Colonic mucosa (tissue), 4 donors: ENCODE measurements at places on chromosomes 16 and 17. TPM values are rescaled to one million over a fixed set of nuclear protein-coding genes. Genes with fewer than 3 reads are reported as not detected.

GRCh38 chr17:11813871-11814270 lies 183.4 kb downstream of the ZNF18 start:
- DNase-seq: no peak

ITGAD gene
- total RNA-seq: 0.05 TPM

DNA sequence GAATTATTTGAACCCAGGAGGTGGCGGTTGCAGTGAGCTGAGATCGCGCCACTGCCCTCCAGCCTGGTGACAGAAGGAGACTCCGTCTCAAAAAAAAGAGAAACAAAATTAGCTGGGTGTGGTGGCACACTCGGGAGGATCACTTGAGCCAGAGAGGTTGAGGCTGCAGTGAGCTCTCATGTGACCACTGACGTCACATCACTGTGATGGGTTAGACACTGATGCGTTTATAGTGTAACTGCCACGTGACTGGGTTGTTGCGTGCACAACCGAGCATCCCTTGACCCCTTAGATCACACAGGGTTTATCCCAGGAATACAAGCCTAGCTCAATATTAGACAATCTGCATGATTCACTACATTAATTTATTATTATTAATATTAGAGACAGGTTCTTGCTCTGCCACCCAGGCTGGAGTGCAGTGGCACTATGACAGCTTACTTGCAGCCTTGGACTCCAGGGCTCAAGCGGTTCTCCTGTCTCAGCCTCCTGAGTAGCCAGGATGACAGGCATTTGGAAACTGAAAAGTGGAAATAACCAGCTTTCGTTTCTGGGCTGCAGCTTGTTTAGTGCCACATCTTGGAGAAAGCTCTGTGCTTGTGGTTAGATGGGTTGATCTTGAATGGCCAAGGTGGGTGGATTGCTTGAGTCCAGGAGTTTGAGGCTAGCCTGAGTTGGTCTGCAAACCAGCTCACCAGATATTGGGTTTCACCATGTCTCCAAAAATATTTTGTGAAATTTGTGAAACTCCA lies 26.4 kb upstream of the ABR start:
- no peak for DNase-seq

GRCh38 chr17:34275881-34276280 lies 5.9 kb downstream of the CCL7 start:
- no peak for DNase-seq

DNA sequence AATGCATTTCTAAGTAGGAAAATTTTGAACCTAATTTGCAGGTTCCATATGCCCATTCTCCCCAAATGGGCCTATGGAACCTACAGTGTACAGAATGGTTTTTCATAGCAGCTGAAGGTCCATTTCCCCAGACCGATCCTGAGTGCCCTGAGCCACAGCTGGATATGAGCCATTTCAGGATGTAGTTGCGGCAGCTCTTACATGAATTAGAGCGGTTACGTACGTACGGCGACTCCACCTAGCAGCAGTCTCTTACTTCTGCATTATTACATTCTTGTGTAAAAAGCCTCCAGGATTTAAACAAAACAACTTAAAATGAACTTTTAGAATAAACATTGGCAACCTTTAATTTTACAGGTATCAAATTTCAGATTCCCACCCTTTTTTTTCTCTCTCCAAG lies 225.3 kb downstream of the SNX29 start:
- no peak for DNase-seq

- peak; percentile 75 for DNase-seq
Observed at GRCh38 chr17:46003907-46004748, 5.1 kb downstream of the STH start.

- no peak for DNase-seq
Observed at GRCh38 chr17:73801455-73802100, 157.3 kb upstream of the SDK2 start.

CCL7 gene
- not detected for total RNA-seq

GRCh38 chr17:34408439-34408838 lies 45.4 kb upstream of the CCL1 start:
- DNase-seq: no peak

DNA sequence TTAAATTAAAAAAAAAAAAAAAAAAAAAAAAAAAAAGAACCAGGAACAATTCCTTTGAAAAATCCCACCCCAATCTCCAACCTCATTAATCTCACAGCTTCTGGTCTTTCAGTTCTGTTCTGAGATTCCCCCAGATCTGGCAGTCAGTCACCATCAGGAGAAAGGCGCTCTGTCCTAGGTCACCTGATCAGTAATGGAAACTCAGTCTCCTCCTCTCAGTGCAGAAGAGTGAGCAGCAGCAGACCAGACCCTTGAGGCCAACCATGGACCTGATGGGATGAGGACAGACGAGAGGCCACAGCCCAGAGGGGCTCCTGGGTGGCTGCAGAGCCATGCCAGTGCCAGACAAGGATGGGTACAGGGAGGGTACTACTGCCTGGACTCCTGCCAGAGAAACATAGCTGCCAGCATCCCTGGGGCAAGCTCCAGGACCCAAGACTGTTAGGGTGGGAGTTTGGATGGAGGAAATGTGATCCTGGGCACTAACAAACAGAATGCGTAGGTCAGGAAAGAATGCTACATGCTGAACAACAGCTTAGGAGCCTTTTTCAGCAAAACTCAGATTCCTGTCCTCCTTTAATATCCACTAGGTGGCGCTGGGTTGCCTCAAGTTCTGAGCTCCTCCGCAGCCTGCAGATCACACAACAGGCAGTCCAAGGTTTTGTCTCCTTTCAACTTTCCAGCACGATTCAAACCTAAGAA lies 28.7 kb downstream of the MPG start:
- DNase-seq: peak; percentile 58

GINS2 gene
- 39.9 TPM for total RNA-seq

ARSG gene
- 0.24 TPM for total RNA-seq

- no peak for DNase-seq
Observed at GRCh38 chr17:33097411-33097810, 105.8 kb downstream of the SPACA3 start.

- DNase-seq: no peak
Observed at GRCh38 chr17:74062234-74062633, 141.2 kb upstream of the RPL38 start.

AP2B1 gene
- total RNA-seq: 274 TPM

DNA sequence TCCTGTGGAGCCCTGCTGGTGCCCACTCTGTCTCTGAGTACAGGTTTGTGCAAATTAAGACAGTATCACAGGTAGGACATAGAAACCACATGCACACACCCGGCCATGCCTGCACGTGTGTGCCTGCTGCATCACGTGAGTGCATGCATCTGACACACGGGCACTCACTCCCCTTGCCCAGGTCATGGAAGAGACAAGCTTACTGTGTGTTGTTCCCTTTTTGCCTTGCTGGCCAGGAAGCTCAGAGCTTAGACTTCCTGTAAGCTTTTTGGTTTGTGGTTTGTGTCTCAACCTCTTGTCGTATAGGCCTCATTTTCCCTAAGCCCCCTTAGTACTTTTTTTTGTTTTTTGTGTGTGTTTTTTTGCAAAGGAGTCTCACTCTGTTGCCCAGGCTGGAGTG lies 25.0 kb downstream of the ZNF469 start:
- DNase-seq: no peak

GRCh38 chr16:73268366-73268993 lies 220.6 kb upstream of the ZFHX3 start:
- DNase-seq: no peak

DNA sequence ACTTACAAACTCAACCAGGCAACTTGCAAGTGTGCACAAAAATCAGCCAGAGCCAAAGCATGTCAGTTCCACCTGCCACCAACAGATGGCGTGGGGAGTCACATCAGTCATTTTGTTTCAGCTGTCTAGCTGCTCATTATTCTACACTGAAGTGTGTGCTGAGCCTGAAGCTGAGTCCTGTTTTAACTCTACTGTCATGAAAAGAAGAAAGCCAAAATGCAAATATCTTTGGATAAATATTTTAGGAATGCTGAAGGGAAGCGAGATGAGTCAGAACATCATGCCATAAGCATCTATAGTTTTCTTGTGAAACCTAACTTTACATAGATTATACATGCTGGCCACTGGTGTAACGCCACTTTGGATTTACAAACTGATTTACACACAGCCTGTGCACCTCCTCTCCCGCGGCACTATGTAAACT lies 172.6 kb downstream of the CDK5R1 start:
- DNase-seq: peak; percentile 73

TP53TG3C gene
- not detected for total RNA-seq

PIGQ gene
- total RNA-seq: 59.3 TPM

- no peak for DNase-seq
Observed at GRCh38 chr16:53732296-53732929, 28.5 kb downstream of the FTO start.

- DNase-seq: no peak
Observed at GRCh38 chr16:68592466-68593337, 52.4 kb upstream of the CDH3 start.

GRCh38 chr17:62076864-62077788 lies 12.0 kb upstream of the MED13 start:
- DNase-seq: no peak

CPHXL2 gene
- not detected for total RNA-seq

CCL16 gene
- not detected for total RNA-seq

NGFR gene
- total RNA-seq: 0.49 TPM

GRCh38 chr16:67298277-67298676 lies 18.9 kb downstream of the PLEKHG4 start:
- no peak for DNase-seq

DNA sequence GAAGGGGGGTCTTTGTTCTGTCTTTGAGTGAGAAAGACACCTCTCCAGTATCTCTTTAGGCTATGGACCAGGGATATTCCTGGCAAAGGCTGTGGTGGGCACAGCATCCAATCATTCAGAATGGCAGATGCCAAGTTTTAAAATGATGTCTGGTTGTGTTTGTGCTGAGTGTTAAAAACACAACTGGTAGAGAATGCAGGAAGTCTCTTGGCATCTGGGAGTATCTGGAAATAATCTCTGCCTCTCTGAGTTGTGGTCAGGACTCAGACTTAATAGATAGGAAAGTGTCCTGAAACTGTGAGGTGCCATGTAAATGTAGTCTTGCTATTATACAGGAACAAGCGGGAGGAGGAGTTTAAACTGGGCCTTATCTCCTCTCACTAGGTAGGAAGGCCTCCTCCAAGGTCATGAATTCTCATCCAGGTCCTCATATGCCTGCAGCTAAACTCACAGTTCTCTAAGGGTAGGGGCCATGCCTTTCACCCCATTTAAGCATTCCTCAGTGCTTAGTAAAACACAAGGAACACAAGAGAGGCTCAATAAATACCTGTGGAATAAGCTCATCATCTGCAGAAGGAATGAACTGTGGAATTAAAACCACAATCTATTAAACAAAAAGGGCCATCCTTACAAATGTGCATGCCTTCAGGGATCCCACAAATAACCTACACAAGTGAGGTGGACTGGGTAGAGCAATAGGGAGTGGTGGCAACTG lies 317.6 kb downstream of the CBLN1 start:
- DNase-seq: no peak

GRCh38 chr16:67091906-67092566 lies 17.7 kb upstream of the PHAF1 start:
- DNase-seq: no peak

DNA sequence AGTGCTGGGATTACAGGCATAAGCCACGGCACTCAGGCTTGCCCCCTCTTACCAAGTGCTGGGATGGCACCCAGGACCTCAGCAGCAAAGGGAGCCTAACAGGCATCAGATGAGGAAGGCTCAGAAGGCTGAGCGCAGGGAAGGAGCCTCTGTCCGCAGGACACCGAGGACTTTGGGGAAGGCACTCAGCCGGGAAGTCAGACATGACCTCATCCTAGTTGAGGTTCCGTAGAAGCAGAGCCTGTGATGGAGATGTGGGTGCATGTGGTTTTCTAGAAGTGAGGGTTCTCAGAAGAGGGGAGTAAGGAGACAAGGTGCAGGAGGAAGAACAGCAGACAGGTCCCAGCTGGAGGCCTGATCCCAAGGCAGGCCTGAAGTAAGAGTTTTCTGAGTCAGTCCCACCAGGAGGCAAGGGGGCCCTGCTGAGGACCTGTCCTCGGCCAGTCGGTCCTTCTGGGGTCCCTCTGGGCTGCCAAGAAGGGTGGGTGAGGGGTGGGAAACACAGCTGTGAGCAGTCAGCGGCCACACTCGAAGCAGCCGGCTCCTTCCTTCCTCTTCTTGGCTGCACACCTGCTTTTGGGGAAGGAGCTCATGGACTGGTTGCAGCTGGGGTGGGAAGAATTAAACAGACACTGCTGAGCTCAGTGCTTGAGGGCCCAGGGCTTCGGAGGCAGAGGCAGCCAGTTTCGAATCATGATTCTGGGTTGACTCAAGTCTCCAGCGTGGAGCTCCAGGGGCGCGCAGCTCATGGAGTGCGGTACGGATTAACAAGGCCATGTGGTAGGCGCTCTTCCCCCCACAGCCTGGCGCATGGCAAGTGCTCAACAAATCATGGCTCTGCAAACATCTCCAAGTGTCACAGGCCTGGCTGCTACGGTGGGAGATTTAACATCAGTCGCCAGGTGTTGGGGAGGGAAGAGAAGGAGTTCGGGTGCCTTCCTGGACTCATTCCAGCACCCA lies 38.9 kb upstream of the SNN start:
- DNase-seq: no peak

DNA sequence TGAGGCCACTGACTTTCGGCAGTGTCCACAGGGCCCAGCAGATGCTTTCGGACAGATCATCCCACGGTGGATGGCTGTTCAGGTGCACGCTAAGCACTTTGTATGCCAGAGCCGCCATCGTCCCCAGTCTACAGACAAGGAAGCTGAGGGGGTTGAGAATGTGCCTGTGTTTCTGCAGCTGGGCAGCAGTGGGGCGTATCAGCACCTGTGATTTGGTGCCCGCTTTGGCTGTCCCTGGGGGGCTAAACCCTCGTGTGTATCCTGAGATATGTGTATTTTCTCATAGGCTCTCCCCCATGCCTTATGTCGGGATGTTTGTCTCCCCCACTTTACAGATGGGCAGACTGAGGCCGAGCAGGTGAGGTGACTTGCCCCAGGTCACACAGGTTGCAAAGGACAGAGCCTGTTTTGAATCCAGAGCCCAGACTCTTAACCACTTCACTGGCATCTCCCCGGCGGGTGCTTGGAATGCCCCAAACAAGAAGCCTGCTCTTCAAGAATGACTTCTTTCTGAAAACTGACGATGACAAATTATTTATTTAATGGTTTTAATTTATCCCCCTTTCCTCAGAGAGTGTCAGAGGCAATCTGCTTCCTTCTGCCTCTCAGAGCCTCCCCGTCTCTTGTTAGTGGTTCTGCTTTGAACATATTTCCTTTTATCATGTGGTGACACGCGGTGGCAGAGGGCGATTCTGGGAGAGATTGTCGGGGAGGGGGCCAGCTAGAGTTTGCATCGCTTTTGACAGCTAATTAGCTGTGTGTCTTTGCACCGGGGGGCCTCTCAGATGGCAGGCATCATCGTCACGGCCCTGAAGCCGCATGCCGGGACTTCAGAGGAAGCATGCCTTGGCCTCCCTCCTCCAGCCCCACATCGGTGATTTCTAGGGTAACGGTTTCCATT lies 149.6 kb upstream of the CIBAR2 start:
- DNase-seq: no peak

- DNase-seq: peak; percentile 64
Observed at GRCh38 chr17:48726916-48727286, 1.6 kb downstream of the HOXB13 start.

GRCh38 chr17:60675997-60676396 lies 1.7 kb upstream of the BCAS3 start:
- no peak for DNase-seq

- DNase-seq: no peak
Observed at GRCh38 chr16:51985126-51985525, 561.8 kb downstream of the TOX3 start.

MSLN gene
- total RNA-seq: 1.8 TPM

PRPSAP1 gene
- total RNA-seq: 70.0 TPM

NME3 gene
- total RNA-seq: 61.3 TPM

MRPS23 gene
- total RNA-seq: 19.3 TPM
